ENCODE measurements at places on chromosomes 1 and 21.

DNA sequence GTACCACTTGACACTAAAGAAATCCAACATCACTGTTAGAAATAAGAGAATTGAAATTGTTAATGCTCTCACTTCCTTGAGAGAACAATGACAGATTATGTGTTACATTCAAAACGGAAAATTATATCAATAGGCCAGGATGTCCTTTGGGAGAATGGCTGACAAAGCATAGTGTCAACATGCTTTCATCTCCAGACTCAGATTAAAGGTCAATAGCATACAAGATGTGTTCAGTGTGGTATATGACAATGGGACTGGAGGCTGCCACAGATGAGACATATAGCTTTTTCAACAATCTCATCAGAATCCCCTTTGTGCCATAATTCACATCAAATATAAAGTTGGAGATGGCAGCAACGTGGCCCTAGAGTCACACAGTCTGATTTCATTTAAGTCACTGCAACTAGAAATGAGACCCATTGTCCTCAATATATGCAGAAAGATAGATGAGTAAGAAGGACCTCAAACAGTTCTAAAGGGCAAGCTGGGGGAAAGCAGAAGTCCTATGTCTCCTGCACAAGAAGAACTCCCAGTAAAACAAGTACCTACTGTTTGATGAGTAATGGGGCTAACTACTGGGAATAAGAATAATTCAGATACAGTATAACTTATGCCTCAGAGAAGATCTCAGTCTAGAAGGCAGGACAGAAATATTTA lies 327.9 kb downstream of the TTLL7 start:
- DNase-seq = no peak

- DNase-seq = no peak
Measured at GRCh38 chr1:117017648-117018047, 16.1 kb downstream of the CD101 start.

GRCh38 chr1:167136191-167136614 lies 42.3 kb downstream of the STYXL2 start:
- DNase-seq = no peak

DNA sequence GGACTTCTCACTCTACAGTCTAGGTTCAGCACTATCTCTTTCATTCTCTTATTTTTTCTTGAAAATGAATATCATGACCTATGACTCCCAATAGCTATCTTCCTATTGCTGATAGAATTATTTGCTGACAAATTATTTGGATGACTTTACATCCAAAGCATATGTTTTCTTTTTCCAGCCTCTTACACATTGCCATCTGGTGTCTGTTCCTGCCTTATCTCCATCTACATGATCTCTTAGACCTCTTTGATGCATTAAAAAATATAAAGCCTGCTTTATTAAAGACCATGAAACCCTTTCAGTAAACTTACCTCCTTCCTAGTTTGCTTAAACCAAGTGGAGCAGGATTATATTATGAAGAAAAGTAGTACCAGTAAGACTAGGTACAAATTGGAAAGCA lies 700.9 kb upstream of the CXADR start:
- no peak for DNase-seq

DNA sequence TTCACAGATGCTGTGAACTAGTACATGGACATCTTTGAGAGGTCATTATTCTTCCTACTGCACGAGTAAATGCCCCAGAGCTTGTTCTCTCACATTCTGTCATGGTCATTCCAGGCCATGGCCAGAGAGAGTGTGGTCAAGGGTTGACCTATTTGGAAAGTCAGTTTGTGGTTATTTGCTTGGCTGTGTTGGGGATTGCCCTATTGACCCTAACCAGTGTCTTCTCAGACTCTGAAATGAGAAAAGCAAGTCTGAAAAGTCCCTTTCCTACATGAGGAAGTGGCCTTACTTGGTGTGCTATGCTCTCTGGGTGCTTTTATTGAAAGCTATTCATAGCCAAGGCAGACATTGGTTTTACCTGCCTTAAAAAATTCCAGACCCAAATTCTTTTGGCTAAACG lies 26.6 kb downstream of the CLIC6 start:
- no peak for DNase-seq

- no peak for DNase-seq
Measured at GRCh38 chr1:29643281-29643680, 407.0 kb downstream of the PTPRU start.

- DNase-seq = no peak
Measured at GRCh38 chr1:103958699-103959098, 209.0 kb downstream of the AMY1C start.

GRCh38 chr1:153624965-153625611 lies 2.2 kb downstream of the S100A13 start:
- no peak for DNase-seq

- no peak for DNase-seq
Measured at GRCh38 chr1:46520063-46520911, 30.7 kb downstream of the DMBX1 start.

DNA sequence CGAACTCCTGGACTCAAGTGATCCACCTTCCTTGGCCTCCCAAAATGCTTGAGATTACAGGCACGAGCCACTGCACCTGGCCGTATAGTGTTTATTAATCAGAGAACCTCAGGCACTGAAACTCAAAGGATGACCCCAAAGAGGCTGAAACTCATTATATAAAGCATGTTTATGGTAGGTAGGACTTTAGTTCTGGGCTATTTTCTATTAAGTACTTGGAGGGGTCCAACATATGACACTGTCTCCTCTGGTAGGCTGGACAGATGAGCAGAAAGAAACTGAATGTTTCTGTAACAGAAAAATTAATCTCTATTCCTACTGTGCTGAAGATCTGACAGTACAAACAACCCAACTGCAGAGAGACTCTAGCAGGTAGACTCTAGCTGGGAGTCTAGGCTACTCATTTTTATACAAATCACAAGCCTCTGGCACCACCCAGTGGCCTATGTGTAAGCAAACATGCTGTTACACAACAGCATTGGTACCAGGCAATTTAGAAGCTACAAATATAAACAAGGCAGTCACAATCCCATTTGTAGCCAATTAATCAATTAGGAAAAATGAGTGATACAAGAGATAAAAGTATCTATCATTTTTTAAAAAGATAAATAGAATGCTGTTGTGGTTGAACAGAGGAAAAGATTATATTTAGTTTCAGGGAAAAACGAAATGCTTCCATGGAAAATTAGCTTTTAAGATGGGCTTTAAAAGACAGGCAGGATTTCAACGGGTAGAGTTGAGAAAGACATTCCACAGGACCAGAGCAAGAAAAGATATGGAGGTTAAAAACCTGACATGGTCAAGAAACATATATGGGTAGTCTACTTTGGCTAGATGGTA lies 10.4 kb downstream of the DCAF8 start:
- peak; percentile 24 for DNase-seq

DNA sequence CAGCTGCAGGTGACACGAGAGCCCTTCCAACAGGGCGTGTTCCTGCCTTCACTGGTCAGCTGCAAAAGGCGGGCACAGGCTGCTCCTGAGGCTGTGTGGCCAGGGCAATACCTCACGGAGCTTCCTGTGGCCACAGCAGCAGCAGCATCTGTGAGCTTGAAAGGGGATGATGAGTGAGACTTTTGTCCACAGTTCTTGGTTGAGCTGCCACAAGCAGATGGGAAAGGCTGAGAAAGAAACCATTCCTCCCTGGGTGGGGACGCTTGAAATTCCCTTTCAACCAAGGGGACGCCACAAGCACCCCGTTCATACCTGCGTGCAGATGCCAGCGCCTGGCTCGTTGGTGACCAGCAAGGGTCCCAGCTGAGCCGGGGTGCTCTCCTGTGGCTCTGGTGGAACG lies 37.6 kb downstream of the B3GALT5 start:
- no peak for DNase-seq
